ENCODE measurements at places on chromosomes 7 and 10.

- no peak for DNase-seq
Measured at GRCh38 chr10:86195521-86196157, 171.0 kb downstream of the GRID1 start.

- no peak for DNase-seq
Measured at GRCh38 chr7:148041156-148041555, 549.4 kb upstream of the C7orf33 start.

GRCh38 chr7:45569290-45569685 lies 4.9 kb upstream of the ADCY1 start:
- no peak for DNase-seq

DNA sequence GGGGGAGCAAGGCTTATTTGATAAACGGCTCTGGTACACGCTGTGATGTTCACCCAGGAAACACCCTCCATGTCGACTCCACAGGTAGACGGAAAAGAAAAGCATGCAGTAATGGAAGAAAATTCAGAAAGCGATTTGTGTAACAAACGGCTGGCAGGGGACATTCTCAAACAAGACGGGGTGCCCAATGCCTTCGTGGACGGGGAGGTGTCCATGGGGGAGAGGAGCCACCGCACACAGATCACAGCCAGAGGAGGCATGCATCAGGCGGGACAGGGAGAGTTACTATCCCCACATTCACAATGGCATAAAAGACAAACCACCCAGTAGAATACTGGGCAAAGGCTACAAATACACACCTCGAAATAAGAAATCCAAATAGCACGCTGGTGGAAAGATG lies 20.1 kb downstream of the CNPY1 start:
- no peak for DNase-seq

GRCh38 chr10:56653289-56653688 lies 292.2 kb upstream of the ZWINT start:
- no peak for DNase-seq

DNA sequence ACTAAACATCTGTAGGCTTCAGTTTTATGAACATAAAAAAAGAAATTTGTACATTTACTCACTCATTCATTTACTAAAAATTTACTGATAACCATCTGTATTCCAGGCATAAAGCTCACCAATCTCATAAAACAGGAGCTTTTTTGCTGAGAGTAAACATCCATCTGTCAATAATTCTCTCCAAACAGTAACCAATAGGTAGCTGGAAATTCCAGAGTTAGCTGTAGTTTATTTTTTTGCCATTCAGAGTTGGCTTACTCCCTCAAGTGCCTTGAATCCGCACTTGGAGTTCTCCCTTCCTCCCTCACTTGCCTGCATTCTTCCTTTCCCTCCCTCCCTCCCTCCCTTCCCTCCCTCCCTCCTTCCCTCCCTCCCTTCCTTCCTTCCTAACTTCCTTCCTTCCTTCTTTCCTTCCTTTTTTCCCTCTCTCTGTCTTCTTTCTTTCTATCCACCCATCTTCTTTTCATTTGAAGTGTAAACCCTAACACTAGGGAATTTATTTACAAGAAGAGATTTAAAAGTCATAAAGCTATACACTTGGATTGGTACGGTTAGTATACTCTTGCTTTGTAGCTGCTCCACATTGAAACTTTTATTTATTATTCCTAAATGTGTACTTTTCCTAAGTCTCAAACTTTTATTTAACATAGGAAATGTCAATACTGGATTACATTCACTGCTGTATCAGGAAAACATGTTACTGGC lies 44.6 kb upstream of the BICC1 start:
- DNase-seq: no peak

Measured in activated naive CD4-positive, alpha-beta T cell treated with Interleukin-2 at 50 U/mL for 16 hours (primary cell).